Activated T-cell treated with anti-CD3 and anti-CD28 coated beads, Interleukin-2, amount 50 U/mL, for 72 hours (primary cell): ENCODE measurements at places on chromosomes 7 and 10.
A peak's percentile ranks its signal among the peaks of the same experiment; 100 is the strongest.

- no peak for DNase-seq
These were observed 114.5 kb downstream of the SEMA3E start for GRCh38 chr7:83534488-83534887.

DNA sequence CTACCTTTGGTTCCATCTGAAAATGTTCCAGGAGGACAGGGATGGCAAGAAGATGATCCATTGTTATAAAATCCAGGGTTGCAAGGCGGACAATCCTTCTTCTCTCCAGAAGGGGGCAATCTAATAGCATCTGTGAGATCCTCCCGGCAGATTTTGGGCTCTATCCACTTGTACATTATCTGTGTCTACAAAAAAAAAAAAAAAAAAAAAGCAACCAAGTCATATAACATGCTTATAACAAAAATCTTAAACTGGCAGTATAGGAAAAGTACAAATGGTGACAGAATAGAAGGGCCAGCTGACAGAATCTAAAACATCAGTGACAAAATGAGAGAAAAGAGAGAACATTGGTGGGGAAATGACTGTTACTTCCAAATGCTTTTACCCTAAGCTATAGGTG lies 132.7 kb downstream of the ELAPOR2 start:
- peak; percentile 17 for DNase-seq

DNA sequence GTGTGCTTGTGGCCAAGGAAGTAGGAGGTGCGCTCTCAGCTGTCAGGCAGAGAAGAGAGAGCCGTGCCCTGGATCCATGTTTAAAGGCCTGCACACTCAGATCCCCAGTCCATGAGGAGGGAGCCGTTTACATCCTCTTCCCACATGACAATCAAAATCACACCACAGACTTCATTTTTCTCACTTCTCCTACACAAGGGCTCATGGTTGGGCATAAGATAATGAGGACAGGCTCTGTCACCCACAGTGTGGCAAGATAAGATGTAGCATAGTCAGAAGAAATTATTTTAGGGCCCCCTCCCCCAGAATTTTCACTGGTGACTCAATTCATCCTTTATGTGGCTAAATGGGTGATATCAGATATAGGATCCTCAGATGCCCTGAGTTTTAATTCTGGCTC lies 35.9 kb upstream of the INHBA start:
- no peak for DNase-seq

DNA sequence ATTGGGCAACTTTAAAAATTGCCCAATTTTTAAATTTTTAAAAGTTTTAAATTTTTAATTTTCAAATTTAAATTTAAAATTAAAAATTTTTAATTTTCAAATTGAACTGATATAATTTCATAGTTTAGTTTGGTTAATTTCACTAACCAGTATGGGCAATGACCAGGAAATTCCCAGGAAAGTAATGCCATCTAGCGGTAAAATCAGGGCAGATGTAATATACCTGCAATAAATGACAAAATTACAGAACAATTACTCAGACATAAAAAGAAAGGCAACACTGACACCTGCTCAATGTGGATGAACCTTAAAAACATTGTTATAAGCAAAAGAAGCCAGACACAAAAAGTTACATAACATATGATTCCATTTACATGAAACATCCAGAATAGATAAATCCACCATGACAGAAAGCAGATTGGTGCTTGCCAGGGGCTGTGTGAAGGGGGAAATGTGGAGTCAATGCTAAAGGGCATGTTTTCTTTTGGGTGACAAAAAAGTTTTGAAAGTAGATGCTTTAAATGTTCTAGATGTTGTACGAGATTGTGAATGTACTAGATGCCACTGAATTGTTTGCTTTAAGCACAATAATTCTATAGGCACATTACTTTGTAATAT lies 28.6 kb upstream of the SLC16A12 start:
- DNase-seq: no peak

- DNase-seq: no peak
These were observed 22.3 kb downstream of the CNTNAP2 start for GRCh38 chr7:146138926-146139325.

DNA sequence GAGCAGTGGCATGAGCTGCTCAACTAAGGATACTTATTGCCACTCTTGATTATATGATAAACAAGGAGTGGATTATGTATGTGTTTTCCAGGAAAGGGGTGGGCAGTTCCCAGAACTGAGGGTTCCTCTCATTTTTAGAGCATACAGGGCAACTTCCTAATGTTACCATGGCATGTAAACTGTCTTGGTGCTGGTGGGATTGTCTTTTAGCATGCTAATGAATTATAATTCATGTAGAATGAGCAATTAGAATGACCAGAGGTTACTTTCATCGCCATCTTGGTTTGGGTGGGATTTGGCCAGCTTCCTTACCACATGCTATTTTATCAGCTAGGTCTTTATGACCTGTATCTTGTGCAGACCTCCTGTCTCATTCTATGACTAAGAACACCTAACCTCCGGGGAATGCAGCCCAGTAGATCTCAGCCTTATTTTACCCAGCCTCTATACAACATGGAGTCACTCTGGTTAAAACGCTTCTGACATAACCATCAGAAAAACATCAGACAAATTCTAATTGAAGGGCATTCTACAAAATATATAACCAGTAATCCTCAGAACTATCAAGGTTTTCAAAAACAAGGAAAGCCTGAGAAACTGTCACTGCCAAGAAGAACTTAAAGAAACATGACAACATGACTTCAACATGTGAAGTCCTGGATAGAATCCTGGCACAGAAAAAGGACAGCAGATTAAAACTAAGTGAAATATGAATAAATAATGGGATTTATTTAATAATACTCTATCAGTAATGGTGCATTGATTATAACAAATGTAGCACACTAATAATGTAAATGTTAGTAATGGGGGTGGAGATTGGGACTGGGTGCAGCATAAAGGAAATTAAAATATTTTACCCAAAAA lies 365.0 kb downstream of the SEMA3D start:
- no peak for DNase-seq

- peak; percentile 3 for DNase-seq
These were observed 17.8 kb downstream of the NPSR1 start for GRCh38 chr7:34675749-34676374.

- DNase-seq: no peak
These were observed 33.6 kb downstream of the IQCE start for GRCh38 chr7:2592375-2592865.

- DNase-seq: no peak
These were observed 35.3 kb downstream of the PALS2 start for GRCh38 chr7:24608504-24608903.
